ENCODE measurements at places on chromosomes 4 and X.

- no peak for DNase-seq
Observed at GRCh38 chrX:37786624-37787422, 7.0 kb downstream of the CYBB start.

- DNase-seq, result no peak
Observed at GRCh38 chrX:2666491-2666890, 24.6 kb upstream of the CD99 start.

- no peak for DNase-seq
Observed at GRCh38 chrX:36908801-36909675, 99.1 kb upstream of the FAM47C start.

DNA sequence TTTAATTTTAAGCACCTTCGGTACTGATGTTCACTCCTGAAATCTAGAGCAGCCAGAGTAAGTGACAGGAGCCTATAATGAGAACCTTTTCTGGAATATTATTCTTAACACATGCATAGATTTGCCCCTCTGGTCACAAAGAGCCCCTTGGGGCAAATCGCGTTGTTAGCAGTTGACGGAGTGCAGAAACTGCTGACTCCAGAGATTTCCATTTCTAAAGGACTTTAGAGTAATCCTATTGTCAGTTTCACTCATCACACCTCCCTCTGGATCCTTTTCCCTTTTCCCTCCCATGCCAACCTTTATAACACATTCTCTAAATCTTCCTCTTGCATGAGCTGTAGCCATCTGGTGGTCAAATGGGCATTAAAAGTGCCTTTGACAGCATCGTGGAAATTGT lies 264.9 kb upstream of the PRPS2 start:
- no peak for DNase-seq

- DNase-seq, result no peak
Observed at GRCh38 chr4:105630670-105631655, 77.5 kb downstream of the INTS12 start.

GRCh38 chrX:72307646-72308051 lies 1.9 kb upstream of the CITED1 start:
- DNase-seq, result no peak

DNA sequence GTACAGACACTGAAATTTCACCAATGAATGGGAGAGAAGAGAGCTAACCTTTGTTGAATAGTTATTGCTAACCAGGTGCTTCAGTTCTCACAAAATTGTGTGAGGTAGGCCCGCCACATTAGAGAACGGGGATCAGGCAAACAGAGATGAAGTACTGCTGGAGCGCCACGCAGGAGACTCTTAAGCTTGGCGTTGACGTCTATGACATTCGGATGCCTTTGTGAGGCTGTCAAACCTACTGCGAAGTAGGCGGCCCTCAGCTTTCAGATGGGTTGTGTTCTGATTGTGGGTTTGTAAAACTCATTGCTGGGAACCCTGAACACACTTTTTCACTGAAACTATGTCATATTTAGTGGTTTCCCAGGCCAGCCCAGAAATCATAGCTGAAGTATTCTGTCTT lies 173.6 kb downstream of the CBR4 start:
- DNase-seq, result no peak
